Esophagus (tissue), 2 donors: ENCODE measurements at places on chromosomes 12 and 14. TPM values are rescaled to one million over a fixed set of nuclear protein-coding genes. Genes with fewer than 3 reads are reported as not detected.

Gene DAZAP2
- polyA plus RNA-seq: 66.5 TPM

Gene CBLN3
- polyA plus RNA-seq: 0.86 TPM

Gene IRF2BPL
- 3.5 TPM for polyA plus RNA-seq

Gene CMA1
- 0.35 TPM for polyA plus RNA-seq

Gene AP1G2
- 171 TPM for polyA plus RNA-seq

Gene LRRC10
- polyA plus RNA-seq: not detected

Gene DHRS2
- 0.14 TPM for polyA plus RNA-seq

Gene OR6C2
- polyA plus RNA-seq: not detected

Gene NPFF
- not detected for polyA plus RNA-seq

Gene PRPH
- 0.45 TPM for polyA plus RNA-seq

Gene RHOJ
- polyA plus RNA-seq: 2.6 TPM

Gene IFNG-AS1
- polyA plus RNA-seq: not detected

Gene KCTD10
- polyA plus RNA-seq: 28.2 TPM

Gene OTOGL
- polyA plus RNA-seq: 0.11 TPM

Gene MARCHF9
- 10.9 TPM for polyA plus RNA-seq

Gene ACOT6
- not detected for polyA plus RNA-seq

Gene CACNA1C
- polyA plus RNA-seq: 2.5 TPM

Gene GLIPR1L1
- not detected for polyA plus RNA-seq

Gene RNASE2
- polyA plus RNA-seq: 0.29 TPM

Gene GPX2
- 128 TPM for polyA plus RNA-seq

Gene LRFN5
- 0.24 TPM for polyA plus RNA-seq

Gene POLE2
- 7.0 TPM for polyA plus RNA-seq

Gene POTEG
- not detected for polyA plus RNA-seq

Gene SLC6A12
- polyA plus RNA-seq: 0.11 TPM

Gene TEX52
- not detected for polyA plus RNA-seq

Gene FOXG1
- polyA plus RNA-seq: 0.10 TPM

Gene SYT1
- 0.09 TPM for polyA plus RNA-seq

Gene FOXN3
- polyA plus RNA-seq: 14.1 TPM

Gene APOF
- polyA plus RNA-seq: not detected

Gene HAL
- polyA plus RNA-seq: 1.1 TPM

Gene RARG
- polyA plus RNA-seq: 84.8 TPM

Gene DTX1
- polyA plus RNA-seq: 0.49 TPM

Gene ACSM4
- not detected for polyA plus RNA-seq

Gene PLA2G1B
- polyA plus RNA-seq: 0.57 TPM

Gene ERP27
- polyA plus RNA-seq: 0.51 TPM
